Stimulated activated CD8-positive, alpha-beta memory T cell treated with anti-CD3 and anti-CD28 coated beads, Interleukin-15, amount 100 ng/mL, for 24 hours (primary cell): ENCODE measurements at places on chromosomes 2 and 18.

- DNase-seq: no peak
Observed at GRCh38 chr18:9631814-9632496, 17.6 kb upstream of the PPP4R1 start.

DNA sequence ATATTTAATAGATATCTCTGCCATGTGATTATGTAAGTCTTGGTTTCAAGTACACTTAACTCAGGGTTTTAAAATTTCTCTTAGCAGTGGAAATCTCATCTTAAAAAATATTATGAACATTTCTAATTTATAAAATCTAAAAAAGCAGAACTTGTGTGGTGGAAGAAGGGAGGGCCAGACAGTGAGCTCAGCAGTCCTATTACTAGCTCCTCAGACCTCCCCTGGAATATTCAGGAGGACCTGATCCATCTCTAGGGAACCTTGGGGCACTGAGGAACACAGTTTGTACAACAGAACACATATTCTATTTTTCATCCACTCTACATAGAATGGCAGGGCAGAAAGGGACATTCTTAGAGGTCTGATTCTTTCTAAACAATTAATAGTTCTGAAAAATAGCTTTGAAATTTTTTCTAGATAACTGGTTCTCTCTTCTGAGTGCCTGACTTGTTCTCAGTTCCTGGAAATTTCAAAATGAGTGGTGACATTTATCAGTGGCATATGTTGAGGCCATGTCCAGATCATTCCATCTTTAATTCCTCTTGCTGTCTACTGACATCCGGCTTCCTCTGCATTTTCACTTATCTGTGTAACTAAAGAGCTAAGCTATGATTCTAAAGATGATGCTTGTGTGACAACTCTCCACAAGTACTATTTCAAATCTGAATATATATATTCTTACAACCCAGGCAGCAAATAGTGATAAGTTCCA lies 8.2 kb upstream of the MAP4K4 start:
- DNase-seq: no peak

- no peak for DNase-seq
Observed at GRCh38 chr18:33839452-33840211, 261.6 kb downstream of the ASXL3 start.

- no peak for DNase-seq
Observed at GRCh38 chr2:230762317-230762896, 49.8 kb downstream of the CAB39 start.

DNA sequence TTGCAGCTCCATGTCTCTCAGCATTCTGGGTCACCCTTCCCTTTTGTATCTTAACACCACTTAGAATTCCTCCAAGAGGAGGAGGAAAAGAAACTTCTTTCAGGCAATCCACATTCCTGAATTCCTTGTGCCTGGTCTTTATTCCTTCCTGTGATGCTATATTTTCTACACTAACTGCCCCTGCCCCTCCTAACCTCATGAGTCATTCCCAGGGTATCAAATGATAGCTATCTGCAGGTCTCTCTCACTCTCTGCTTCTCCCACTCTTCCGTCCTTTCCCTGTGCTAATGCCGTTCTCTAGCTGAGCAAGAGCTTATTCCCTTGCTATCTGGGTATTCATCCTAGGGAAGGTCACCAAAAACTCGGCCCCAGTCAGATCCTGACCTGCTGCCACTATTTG lies 395.0 kb upstream of the TCF4 start:
- no peak for DNase-seq

GRCh38 chr2:240457223-240458043 lies 22.0 kb downstream of the GPC1 start:
- no peak for DNase-seq

GRCh38 chr2:67797801-67798540 lies 264.8 kb downstream of the C1D start:
- no peak for DNase-seq

DNA sequence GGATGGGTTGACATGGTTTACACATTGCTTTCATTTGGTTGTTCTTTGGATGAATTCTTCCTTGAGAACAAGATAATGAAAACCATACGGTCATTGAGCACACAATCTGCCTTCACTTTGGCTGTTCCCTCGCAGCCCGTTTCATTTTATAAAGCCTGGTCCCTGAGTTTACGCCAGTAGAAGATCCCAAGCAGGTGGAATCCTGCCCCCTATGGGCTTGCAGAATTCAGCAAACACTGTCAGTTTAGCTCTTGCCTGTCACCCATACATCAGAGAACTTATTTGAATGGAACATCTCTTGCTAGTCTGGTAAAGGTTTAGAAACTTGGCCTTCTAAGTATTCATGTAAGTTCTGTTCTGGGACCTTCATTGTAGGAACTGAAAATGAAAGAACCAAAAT lies 666.4 kb upstream of the ZEB2 start:
- DNase-seq: no peak
